Ovary (tissue), 10 donors: ENCODE measurements at places on chromosomes 5 and 9. TPM values are rescaled to one million over a fixed set of nuclear protein-coding genes. Genes with fewer than 3 reads are reported as not detected.

DNA sequence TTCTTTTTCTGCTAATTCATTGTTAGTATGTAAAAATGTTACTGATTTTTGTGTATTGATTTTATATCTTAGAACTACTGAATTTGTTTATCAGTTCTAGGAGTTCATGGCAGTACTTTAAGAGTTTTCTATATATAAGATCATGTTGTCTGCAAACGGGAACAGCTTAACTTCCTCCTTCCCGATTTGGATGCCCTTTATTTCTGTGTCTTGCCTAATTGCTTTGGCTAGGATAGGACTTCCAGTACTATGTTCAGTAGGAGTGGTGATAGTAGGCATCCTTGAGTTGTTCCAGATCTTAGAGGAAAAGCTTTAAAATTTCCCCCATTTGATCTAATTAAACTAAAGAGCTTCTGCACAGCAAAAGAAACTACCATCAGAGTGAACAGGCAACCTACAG, 20.1 kb downstream of the RCL1 start:
- DNase-seq = no peak

DNA sequence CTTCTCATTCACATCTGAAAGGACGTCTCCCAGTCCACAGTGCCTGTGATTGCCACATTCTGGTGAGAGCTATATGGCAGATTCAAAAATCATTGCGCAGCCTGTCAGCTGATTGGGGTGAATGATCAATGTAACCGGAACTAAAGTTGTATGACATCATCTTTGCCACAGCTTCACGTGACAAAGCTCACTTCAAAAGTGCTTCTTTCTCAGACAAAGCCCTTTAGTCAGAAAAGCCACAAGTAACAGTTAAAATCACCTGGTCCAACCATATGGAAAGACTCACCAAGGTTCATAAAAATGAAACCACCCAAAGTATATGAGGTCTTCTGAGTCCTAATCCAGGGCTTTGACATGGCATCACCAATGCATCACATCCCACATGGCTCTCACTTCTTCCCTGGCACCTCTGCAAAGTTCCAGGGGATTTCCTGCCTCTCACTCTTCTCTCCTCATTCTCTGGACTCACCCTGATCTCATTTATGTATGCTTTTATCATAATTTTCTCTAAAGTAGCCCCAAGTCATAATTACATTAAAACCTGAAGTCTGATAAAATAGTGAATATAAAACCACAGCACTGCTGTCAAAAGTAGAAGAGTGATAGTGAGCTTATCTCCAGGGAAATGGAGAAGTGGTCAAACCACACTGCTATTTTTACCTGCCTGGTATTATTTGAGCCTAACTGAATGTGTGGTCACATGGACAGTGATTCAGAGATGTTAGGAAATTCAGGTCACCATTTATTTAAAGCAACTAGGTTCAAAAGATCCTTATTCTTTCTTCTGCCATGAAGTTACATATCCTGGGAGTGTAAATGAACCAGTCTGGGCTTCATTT, 193.1 kb upstream of the PTGER4 start:
- no peak for DNase-seq

- DNase-seq = no peak
Measured at GRCh38 chr9:127530206-127530941, 79.1 kb downstream of the LRSAM1 start.

DNA sequence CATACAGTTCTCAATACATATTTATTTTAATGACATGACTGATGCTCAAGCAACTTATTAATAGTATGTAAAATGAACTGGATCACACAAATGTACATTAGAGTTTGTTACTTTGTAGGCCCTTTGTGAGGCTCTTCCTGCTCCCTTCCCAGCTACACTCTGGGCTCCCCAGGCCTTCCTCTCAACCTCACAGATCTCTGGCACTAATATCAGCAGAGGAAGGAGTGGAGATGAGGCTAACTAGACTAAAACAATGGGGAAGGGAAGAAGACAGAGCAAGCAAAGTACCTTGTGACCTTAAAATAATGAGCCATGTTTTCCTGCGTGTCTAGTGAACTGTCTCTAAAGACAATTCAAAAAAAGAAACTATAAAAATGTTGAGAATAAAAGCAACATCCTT, 30.3 kb upstream of the TEK start:
- DNase-seq = no peak

DNA sequence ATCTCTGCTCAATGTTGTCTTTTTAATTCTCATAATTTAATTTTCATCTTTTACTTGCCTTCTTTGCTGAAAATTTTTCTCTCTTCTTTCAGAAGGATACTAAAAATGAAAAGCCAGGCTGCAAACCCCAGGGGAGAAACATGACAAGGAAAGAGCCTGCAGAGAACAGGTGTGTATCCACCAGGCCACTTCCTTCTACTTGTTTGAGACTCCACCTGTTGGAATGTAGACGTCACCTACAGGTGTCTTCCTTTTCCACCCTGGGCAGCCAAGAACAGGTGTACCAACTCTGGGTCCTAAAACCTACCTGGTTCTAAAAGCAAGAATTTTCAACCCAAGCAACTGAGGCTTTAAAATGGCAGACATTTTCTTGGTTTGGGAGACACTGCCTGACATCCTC, 166.8 kb downstream of the ATP10B start:
- no peak for DNase-seq

DNA sequence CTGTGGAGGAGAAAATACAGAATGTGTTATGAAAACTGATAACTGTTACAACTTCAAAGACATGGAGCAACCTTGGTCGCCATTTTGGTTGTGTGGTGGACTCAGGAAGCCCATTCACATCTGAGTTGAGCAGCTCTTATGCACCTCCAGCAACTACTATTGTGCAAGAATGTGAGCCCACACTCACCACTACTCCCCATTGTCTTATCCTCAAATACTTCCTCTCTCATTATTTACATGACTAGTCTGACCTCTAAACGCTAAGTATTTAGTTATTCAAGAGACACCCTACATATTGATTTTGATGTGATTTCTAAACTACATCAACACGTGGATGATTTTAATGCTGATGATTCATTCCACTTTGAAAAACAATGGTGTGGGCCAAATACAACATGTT, 516.6 kb upstream of the CLINT1 start:
- DNase-seq = no peak

The FGFR4 gene
- 24.1 TPM for total RNA-seq

The MYMK gene
- total RNA-seq = not detected

The ACOT12 gene
- total RNA-seq = not detected

The CDX1 gene
- 0.77 TPM for total RNA-seq

The CDH9 gene
- total RNA-seq = not detected

The PCSK1 gene
- total RNA-seq = 0.11 TPM

The TRAF1 gene
- total RNA-seq = 5.5 TPM
